ENCODE measurements at places on chromosomes 11 and 22.

DNA sequence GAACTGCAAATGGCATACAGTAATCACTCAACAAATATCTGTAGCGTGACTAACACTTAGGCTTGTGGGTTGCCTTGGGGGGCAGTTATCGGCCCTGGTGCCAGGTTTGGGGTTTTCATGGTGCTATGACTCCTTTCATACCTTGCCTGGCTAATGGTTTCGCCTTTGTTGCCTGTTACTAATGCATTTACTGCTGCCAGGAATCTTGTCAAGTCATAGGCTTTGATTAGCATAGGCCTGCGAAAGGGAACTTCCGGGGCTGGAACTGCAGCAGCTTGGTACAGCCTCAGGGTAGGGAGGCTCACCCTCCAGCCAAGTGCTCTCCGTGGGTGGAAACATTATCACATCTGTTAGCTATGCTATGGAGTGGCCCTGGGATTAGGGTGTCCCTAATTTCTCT is 13.2 kb downstream of the SLC25A18 start:
- no peak for DNase-seq

DNA sequence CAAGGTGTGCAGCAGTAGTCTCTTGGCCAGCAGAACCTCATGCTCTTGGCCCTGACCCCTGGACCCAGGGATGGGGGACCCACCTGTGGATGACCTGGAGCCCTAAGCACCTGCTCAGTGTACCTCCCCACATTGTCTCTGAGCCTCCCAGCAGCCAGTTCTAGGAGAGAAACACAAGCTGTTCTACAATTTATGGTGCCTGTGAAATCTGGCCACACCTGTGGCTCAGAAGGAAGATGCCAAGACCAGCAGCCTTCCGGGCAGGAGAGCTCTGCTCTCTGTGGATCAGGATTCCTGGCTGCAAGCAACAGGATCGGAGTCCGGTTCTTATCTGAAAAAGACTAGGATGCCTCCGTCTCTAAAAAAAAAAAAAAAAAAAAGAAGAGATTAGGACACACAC is 103.6 kb upstream of the ANO1 start:
- DNase-seq, result no peak

DNA sequence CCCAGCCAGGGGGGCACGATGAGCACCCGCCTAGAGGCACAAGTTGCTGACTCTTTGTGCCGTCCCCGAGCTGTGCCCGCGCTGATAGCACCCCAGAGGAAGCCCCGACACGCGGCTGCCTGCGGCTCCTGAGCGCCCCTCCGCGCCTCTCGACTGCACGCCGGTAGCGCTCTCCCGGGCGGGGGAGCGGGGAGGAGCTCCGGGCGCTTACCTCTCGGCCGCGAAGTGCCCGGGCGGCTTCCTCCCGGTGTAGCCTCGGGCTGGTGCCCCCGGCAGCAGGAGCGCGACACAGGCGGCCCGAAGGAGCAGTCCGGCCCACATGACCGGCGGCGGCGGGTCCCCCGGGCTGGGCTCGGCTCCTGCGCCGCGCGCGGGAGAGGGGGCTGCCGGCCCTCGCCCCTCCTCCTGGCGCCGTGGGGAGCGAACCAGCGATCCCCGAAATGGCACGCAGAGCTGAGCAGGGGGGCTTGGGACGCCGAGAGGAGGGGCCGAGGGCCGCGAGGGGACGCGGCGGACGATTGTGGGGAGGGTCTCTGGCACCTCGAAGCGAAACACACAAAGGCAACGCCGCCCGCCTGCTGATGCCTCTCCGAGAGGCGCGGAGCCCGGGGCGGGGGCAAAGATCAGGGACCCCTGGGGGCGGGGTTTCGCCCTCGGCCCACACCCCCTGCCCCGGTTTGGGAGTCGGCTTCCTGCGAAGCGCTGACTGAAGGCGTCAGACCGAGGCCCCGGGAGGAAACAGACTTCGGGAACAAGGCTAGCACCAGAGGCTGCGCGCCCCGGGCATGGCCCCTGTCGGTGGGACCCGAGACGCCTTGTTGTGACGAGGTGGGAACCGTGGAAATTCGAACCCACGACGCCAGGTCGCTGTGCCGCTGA is at the start of gene VWCE:
Gene VWCE, minus strand, starts transcription at position 600 of the 879 bp plus-strand sequence. Its CDS starts 279 bp downstream, at position 321.
- no peak for DNase-seq

- DNase-seq, result no peak
Measured at GRCh38 chr11:122145715-122146274, 29.8 kb upstream of the BLID start.

DNA sequence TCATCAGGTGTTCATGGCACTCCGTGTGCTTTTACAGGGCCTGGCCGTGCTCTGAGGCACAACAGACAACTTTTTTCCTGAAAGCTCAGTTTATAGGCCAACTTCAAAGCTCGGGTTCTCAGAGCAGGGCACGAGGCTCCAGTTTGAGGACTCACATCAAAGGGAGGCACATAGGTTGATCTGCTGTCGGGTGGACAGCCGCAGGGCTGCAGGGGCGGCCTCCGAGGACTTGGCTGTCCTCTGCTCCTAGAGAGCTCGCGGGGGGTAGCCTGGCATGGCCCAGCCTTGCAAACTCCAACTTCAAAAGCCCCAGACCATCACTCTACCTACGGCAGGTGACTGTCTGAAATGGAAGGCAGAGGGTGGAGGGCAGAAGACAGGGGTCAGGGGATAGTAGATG is 31.6 kb downstream of the C11orf58 start:
- no peak for DNase-seq

DNA sequence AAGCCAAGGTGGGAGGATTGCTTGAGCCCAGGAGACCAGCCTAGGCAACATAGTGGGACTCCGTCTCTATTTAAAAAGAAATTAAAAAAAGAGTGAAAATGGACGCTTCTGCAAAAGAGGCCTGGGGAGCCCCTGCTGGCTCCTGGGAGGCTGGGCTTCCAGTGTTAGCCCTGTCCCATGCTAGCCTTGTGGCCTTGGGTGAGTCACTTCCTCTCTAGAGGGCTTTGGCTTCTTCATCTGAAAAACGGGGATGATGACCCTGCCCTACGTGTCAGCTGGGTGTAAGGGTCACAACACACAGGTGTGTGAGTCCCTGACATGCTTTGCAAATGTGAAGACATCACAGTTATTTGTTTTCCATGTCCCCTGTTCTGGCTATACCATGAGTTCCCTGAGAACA is 32.8 kb downstream of the FAM227A start:
- no peak for DNase-seq

GRCh38 chr22:20940186-20940651 is 23.0 kb downstream of the CRKL start:
- DNase-seq, result no peak

GRCh38 chr11:127058524-127058923 is 58.0 kb upstream of the KIRREL3 start:
- no peak for DNase-seq

DNA sequence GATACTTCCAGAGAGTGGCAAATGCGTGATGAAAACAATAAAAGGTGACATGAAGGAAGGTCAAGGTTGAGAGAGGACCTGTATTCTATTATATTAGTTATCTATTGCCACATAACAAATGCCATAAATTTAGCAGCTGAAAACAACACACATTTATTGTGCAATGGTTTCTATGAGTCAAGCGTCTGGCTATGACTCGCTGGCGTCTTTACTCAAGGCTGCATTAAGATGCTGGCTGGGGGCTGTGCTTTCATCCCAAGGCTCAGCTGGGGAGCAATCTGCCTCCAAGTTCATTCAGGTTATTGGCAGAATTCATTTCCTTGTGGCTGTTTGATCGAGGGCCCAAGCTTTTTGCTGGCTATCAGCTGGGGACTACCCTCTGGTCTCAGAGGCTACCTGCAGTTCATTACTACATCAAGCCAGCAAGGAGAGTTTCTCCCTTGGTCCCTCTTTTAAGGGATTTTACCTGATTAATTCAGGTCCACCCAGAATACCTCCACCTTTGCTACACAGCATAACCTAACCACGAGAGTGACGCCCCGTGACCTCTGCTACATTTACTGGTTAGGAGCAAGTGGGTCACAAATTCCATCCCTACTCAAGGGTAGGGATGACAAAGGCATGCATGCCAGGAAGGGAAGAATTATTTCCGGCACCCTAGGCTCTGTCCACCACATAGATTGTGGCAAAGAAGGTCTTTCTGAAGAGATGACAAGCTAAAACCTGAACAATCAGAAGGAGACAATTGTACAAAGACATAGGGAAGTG is 549.1 kb downstream of the MN1 start:
- DNase-seq, result no peak

- no peak for DNase-seq
Measured at GRCh38 chr11:4041731-4042391, 52.7 kb upstream of the RRM1 start.

DNA sequence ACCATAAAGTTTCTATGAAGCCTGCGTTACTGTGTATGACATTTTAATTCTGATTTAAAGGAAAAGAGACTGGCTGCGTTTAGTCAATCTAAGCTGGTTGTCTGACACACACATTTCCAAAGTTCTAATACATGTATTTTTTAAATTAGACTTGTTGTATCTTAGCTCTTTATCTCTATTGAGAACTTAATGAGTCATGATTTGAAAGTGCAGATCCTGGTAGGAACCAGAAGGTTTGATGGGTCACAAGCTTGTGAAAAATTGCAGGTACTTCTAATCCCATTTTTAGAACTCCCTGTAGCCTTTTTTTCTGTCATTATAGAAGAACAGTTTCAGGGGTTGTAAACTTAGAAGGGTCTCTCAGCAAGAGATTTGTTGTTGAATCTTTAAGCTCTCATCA is 210.3 kb downstream of the DDX10 start:
- no peak for DNase-seq

DNA sequence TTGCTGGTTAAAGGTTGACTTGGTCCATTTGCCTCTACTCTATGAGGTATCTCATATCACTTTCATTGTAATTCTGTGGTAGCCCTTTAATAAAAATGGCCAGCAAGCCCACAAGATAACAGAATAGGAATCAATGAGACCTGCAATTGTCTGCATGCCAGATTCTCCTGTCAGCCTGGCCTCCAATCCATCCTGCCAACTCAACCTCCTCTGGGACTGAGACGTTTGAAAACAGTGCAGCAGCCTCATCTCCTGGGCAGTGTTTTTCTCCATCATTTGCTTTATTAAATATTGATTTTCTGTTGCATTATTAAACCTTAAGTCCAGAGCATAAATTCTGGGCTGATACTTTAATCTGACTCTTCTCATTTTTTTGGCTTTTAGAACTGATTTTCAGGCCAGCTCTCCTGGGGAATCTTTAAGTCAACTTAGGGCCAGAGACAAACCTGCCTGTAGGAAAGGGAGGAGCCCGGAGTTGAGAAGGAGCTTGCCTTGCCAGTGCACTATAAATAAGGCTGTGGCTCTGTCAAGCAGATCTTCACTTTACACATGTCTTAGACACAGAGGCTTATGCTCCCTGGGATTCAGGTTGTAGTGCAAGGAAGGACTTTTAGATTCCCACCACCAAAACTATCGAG is 798.0 kb downstream of the NTM start:
- no peak for DNase-seq

Measured in midbrain (tissue), 1 donor.